ENCODE measurements at places on chromosomes 6 and 20. TPM values are rescaled to one million over a fixed set of nuclear protein-coding genes. Genes with fewer than 3 reads are reported as not detected.

Gene CST11
- not detected for total RNA-seq

Gene SNAP25
- 162 TPM for total RNA-seq

Gene CASS4
- total RNA-seq = 1.4 TPM

Gene RBPJL
- total RNA-seq = not detected
